ENCODE measurements at places on chromosomes 5 and 9. TPM values are rescaled to one million over a fixed set of nuclear protein-coding genes. Genes with fewer than 3 reads are reported as not detected.

ATP10B gene
- total RNA-seq = not detected

DNA sequence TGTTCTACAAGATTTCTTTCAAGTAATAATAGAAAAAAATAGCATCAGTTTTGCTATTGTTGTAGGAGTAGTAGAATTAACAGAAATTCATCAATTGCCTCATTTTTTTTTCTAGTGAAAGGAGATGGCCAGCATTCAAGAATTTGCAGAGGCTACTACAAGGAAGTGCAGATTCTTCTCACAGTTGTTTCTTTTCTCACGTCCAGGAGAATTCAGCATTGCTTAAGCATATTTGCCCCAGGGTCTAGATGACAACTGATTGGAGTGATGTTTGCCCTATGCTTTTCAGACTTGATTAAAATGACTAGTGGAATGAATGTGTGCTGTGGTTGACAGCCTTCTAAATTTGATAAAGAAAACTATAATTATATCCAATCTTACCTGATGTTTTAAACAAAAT, 46.6 kb upstream of the SLC12A2 start:
- no peak for DNase-seq

- no peak for DNase-seq
Observed at GRCh38 chr9:37167456-37168047, 47.2 kb downstream of the ZCCHC7 start.

GRCh38 chr5:137751869-137752491, 2.2 kb downstream of the HNRNPA0 start:
- no peak for DNase-seq

DNA sequence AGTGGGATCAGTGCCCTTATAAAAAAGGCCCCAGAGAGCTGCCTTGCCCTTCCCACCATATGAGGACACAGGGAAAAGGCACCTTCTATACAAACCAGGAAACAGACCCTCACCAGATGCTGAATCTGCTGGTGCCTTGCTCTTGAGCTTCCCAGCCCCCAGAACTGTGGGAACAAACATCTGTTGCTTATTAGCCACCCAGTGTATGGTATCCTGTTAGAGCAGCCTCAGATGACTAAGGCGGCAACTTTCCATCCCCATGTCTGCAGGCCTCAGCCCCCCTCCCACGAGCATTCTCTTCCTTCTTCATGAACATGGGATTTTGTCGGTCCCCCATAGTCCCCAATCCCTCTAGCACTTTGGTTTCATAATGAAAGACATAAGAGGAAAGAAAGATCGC, 202.5 kb upstream of the GAS1 start:
- DNase-seq = no peak

GRCh38 chr9:133606708-133607025, 2.5 kb downstream of the FAM163B start:
- no peak for DNase-seq

- peak; percentile 94 for DNase-seq
Observed at GRCh38 chr9:129486756-129487657, 133.9 kb downstream of the C9orf50 start.

GRCh38 chr9:967436-967835, 9.0 kb upstream of the DMRT3 start:
- no peak for DNase-seq

OCLN gene
- 2.0 TPM for total RNA-seq

CD274 gene
- total RNA-seq = 12.0 TPM

SHOC1 gene
- total RNA-seq = not detected

GRCh38 chr9:71487061-71487460, 281.3 kb downstream of the CEMIP2 start:
- no peak for DNase-seq

DNA sequence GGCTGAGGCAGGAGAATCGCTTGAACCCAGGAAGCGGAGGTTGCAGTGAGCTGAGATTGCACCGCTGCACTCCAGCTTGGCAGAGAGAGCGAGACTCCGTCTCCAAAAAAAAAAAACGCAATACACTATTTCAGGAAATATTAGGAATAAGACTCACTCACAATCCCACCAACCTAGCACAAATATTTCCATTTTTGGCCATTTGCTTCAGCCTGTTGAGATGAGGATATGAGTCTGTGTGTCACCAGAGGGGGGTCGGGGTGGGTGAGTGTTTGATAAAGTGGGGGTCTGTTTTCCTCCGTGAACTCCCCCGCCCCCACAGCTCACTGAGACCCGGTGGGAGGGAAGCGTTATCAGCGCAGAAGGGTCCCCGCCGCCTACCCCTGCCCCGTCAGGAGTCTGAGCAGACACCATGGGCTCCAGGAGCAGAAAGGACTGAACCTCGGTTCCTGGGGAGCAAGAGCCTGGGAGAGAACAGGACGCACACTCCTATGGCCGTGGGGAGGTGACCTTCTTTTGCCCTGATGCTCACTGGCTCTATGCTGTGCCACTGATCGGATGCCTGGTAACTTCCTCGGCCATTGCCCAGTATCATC, 153.8 kb upstream of the PHYKPL start:
- DNase-seq = peak; percentile 33

DNA sequence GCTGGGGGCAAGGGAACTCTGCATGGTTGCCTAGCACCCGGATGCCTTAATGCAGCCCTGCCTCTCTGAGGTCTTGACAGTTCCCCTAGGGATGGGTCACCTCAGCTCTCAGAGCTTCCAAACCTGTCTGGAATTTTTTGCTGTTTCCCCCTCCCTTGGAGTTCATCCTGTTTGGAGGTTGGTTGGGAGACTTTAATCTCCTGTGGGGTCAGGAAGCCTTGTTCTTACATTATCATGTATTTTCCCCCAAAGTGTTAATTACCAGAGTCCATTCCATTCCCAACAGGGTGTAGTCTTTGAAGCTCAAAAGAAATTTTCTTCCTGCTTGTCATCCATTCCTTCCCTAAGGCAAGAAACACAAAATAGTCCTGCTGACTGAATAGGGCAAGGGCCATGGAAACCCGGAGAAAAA, 150.3 kb upstream of the SPRY4 start:
- no peak for DNase-seq

GRCh38 chr5:154868702-154869101, 10.3 kb downstream of the CNOT8 start:
- DNase-seq = peak; percentile 26

- no peak for DNase-seq
Observed at GRCh38 chr5:41598011-41598410, 87.6 kb upstream of the PLCXD3 start.
